ENCODE measurements at places on chromosomes 3 and 15.

DNA sequence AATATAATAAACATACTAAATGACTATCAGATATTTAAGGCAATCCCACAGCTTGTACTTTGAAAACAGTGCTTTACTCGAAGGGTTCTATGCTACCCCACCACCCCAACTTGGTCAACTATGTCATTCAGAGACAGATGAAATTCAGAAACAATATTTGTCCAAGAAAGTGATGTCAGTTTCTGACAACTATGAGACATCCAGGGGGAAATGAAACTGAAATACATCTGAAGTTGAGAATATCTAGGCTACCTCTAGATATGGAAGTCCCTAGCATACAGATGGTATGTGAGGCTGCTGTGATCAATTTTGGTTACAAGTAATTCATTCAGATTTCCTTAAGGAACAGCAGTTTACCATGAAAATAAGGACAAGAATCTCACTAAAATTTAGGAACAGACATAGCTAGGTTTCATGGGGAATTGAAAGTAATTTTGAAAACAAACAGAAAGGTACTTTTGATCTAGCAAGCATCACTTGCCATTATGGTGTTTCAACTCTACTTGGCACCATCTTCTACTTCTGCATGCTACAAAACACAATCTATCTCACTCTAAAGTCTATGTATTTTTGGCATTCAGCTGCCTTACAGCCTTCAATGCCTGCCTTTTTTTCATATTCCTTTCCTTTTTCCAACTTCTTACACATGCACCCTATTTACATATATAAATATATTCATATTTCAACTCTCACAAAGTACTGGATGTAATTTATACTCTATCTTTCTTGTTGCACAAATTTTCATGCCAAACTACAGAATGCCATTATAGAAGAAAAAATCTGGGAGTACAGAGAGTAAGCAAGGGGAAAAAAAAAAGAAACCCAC, 21.7 kb downstream of the ATG3 start:
- no peak for DNase-seq

DNA sequence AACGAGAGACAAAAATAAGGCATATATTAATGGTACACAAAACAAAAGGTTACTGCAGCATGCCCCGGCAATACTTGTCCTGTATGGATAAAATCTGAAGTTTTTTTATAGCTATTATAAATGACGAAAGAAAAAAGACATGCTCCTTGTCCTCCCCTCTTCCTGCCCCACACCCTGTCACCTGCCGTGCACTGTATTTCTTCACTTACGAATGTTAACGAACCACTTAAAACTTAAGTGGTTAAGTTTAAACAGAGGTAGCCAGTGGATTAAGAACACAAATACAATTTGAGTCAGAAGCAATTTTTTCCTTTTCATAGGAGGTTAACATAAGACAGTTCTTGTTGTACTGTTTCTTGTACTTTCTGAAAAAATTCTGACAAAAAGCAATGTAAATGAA, 799.1 kb upstream of the NECTIN3 start:
- DNase-seq, result no peak

DNA sequence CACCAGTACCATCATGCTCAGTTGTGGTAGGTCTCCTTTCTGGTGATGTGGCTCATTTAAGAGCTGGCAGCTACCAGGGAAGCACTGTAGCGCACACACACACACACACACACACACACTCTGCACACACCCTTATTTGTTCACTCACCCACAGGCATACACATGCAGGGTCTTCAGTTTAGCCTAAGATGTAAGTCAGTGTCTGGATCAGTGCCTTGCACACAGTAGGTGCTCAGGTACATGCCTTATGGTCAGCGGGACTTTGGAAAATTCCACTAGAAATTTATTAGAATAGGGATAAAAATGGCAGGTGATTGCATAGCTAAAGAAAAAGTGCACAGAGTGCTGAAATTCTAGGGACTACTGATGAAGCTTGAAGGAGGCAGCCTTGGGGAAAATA, 23.6 kb downstream of the XYLB start:
- DNase-seq, result no peak

- DNase-seq, result no peak
These were observed 136.1 kb downstream of the ADAMTS9 start for GRCh38 chr3:64551697-64552096.

- no peak for DNase-seq
These were observed 18.8 kb downstream of the EIF5A2 start for GRCh38 chr3:170889630-170890029.

- no peak for DNase-seq
These were observed 727 bp downstream of the RAP2B start for GRCh38 chr3:153162513-153163392.

GRCh38 chr3:31777887-31778286, 203.2 kb downstream of the OSBPL10 start:
- no peak for DNase-seq

DNA sequence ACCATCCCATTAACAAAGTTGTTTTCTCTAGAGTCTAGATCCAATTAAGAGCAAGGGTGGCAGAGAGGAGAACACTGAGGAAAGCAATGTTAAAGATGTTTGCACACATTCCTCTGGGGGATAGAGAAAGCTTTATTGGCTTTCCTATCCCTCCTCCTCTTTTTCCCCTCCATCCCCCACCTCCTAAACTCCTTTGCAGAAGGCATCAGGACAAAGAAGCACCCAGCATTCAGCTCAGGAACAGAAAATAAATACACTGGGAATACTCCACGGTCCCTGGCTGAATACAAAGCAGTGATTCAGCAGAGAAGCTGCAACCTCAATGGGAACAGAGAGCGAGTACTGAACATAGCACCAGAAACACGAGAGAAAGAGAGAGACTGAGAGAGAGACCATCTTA, 21.9 kb downstream of the LSAMP start:
- DNase-seq, result no peak

DNA sequence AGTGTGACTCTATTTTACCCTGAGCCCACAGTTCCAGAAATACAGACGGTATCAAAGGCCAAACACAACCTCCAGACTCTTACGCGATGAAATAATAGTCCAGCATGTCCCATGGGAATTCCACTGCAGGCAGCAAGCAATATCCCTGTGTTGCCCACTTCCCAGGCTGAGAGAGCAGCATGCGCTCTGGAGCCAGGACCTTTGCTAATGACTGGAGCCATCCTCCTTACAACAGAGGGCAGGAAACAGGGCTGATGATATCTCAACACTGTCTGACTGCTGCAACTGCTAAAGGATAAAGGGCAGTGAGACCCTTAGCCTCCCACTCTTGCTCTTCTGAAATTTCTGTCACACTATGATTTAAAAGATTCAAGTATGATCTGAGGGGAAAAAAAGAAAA, 34.8 kb downstream of the MCF2L2 start:
- no peak for DNase-seq

DNA sequence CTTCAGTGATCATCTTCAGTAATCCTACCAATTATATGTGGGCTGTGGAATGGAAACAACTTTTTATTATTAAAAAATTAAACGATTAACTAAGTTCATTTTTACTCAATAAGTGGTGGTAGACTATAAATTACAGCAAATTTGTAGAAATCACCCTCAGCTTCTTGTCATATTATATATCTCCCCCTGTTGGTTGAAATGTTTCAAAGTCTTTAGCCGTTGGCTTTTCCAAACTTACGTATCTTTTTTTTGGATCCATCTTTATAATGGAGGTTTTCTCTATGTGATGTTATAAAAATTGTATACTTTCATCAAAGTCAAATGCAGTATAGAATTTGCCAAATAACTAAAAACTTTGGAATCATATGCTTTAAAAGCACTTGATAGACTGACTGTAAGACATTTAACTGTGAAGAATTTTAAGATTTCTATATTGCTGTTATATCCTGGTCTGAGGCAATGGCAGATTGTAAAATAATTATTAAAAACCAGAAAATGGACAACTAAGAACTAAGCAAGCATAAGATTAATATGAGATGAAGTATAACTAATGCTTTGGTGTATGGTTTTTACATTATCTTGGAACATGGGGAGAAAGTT, 44.7 kb downstream of the ATP11B start:
- DNase-seq, result no peak

DNA sequence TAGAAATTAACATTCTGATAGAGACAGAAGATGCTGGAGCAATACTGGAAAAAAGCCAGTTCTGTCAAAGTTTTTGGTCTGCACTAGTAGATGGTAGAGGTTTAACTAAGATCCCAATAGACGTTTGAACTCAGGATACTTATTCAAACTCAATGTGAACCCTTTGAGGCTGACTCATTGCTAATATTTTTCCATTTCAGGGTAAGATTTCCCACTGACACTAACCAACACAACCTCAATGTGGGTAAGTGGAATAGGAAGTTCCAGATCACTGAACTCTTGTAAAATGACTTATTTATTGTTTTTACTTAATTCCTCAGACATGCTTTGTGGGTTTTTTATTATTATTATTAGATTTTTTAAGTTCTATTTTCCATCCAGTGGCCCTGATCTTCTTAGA, 1024.8 kb downstream of the EPHA3 start:
- no peak for DNase-seq
